Upper lobe of left lung (tissue), 6 donors: ENCODE measurements at places on chromosomes 13 and 19. TPM values are rescaled to one million over a fixed set of nuclear protein-coding genes. Genes with fewer than 3 reads are reported as not detected.
A peak's percentile ranks its signal among the peaks of the same experiment; 100 is the strongest.

- DNase-seq: no peak
Measured at GRCh38 chr13:113897966-113898365, 34.1 kb upstream of the GAS6 start.

DNA sequence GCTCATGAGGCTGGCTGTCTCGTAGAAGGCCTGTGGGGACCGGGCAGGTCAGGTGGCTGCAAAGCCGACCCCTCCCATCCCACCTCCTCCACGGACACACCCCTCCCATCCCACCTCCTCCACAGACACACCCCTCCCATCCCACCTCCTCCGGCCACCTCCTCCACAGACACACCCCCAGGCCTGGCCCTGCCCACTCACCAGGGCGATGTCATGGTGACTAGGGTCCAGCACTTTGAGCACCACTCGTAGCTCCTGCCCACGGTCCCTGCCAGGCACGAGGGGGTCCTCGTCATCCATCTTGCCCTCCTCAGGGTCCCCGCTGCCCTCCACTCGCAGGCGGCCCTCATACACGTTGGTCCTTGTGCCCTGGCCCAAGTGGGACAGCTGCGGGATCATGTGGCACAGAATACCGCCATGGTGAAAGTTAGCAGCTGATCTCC lies 18.8 kb downstream of the TYK2 start:
- no peak for DNase-seq

DNA sequence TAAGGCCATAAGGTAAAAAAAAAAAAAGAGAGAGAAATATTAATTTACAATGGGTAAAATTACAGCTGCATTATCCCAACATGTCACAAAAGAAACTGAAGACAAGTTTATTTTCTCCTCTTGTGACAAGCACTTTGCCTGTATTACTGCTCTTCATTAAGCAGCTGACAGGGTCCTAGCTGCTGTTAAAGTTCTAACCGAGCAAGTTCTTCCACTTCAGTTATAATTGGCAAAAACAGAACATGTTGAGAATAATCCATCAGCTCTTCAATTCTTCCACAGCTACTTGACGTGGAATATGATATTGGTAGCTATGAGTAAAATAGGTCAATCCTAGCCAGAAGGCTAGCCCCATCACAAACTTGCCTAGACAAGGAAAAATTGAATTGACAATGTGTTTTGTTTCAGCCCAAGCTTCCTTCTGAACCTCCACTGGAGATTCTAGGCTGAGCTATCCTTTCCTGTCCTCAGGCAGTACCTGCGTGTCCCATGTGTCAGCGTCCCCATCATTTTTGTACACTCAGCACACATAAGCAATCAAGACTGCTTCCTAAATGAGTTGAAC lies 32.2 kb upstream of the DOCK9 start:
- DNase-seq: no peak

- no peak for DNase-seq
Measured at GRCh38 chr13:44045180-44045562, 165.5 kb downstream of the LACC1 start.

- peak; percentile 41 for DNase-seq
Measured at GRCh38 chr19:38838208-38838985, 6.8 kb upstream of the ECH1 start.

- DNase-seq: no peak
Measured at GRCh38 chr19:658916-659839, 3.8 kb downstream of the RNF126 start.

DNA sequence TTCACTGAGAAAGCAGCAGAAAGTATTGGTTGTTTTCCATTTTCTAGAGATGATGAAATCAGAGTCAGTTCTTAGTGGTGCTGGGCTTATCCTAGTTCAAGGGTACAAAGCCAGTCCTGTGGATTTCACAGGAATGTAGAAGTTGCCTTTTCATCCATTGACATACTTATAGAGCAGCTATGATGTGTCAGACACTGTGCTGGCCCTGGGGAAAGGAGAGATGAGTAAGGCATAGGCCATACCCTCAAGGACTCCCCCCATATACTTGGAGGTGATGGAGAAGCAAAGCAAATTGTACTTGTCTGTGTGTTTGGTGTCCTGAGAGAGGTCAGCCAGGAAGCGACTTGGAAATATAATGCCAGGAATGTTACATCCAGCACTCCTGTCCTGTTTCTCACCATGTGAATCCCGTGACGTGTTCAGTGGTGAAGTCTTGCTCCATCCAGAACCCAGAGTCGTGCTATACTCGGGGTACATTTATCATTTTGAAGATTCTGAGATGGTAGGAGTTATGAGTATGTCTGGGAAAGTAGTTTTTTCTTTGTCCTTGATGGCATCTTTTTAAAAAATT lies 22.6 kb downstream of the ERCC5 start:
- DNase-seq: no peak

- peak; percentile 99 for DNase-seq
Measured at GRCh38 chr19:5803752-5804515, 933 bp upstream of the NRTN start.

DNA sequence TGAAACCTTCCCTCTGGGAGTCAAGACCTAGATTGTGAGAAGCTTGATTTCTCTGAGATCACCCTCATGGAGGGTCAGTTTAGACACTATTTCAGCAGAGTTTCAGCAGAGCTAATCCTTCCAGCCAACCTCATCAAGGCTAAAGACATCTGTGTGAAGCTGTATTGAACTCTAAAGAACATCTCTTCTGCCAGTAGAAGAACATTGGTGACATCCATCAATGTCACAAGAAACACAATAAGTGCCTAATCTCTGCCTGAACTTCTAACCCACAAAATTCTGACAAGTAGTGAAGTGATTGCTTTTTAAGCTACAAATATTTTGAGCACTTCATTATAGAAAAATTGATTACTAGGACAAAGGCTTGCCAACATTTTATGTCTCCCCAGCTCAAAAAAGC lies 475.8 kb upstream of the PCDH20 start:
- DNase-seq: no peak

GRCh38 chr19:19204181-19204580 lies 967 bp upstream of the NR2C2AP start:
- no peak for DNase-seq

DNA sequence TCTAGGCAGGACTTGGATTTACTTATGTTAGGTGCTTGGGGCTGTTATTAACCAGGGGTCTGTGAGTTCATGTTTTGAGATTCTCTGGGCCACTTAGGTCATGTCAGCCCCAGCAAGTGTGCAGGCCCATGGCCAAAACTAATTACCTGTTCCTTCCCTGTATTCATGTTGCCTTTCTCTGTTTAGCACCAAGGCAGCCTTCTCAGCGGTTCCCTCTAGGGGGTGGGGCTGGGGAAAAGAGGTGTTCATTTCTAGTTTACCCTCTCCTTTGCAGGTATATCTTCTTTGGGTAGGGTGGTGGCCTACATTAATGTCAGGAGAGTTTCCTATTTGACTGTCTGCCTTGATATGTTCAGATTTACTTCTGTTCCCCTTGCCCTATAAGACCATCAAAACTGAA lies 61.7 kb downstream of the PDS5B start:
- no peak for DNase-seq

- DNase-seq: no peak
Measured at GRCh38 chr13:106595625-106596024, 27.7 kb upstream of the ARGLU1 start.

- no peak for DNase-seq
Measured at GRCh38 chr19:46025835-46026234, 3.0 kb upstream of the PGLYRP1 start.

DNA sequence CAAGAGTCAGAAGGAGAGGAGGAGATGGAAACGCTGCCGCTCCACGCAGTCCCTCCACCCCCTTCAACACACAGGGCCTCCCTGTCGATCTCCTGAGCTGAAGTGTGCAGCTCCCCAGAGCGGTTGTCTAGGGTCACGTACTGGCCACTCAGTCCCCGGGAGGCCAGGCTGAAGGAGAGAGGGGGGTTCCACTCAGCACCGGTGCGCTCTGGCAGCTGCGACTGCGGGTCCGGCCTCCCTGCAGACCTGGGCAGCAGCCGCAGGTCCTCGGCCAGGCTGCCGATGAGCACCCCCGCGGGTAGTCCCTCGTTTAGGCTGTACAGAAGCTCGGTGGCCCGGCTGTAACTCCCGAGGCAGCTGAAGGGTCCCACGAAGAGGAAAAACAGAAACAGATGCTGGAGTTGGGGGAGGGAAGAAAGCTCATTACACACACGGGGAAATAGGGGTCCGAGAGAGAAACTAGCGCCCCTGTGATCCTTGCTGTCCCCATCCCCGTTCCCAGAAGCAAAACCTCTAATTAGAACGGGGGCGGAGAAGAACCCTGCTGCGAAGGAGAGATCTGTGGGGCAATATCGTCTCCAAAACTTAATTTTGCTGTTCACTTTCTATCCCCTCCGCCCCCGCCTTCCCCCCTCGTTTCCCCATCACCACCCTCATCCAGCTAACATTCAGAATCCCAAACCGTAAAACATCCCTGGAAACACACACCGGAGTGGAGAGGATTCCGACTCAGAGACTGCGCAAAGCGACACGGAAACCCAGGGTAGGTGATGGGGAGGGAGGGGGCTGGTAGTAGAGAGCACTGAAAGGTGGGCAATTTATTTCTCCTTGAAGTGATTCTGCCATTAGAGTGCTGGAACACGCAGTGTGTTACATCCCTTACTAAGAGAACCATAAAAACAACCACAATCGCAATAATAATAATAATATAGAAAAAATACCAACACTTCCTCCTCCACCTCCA lies 1.8 kb downstream of the PCDH20 start:
- DNase-seq: peak; percentile 51

DNA sequence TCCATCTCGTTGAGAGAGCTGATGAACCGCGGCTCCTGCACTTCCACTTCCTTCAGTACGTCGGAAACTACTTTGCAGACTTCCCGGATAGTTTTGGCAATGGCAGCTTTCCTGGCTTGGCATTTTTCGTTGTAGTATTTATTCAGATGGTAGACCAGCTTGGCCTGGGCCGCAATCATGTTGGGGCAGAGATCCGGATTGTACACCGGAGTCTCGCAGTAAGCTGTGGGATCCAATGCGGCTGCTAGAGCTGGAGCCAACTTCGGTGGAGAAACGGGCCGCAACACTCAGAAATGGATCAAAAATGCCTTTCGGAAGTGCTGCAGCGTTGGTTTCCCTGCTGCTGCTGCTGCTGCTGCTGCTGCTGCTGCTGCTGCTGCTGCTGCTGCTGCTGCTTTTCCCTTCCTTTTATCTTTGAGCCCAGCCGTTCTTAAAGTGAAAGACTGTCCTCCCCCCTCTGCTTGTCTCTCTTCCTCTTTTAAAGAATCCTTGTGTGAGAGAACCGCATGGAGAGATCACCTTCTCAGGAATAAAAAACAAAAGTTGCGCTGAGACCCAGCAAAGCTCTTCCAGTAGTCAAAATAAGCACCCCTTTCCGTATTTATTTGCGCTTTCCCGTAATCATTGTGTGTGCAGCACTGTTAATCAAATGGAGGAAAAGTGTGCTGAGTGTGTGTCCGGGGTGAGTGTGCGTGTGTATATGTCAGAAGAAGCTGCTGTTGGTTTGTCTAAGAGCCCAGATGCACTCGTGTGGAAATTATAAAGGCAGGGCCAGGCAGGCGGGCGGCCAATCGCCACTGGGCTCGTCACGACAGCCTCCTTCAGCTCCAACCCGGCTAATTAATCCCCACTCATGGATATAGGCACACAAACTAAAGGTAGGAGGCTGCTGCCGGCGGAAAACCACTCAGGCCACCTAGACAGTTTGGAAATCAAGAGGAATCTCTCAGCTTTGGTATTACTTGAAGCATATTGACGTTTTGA lies at the start of gene MAB21L1:
TSS of gene MAB21L1 (minus strand) at position 730 of the 984 bp plus-strand sequence. CDS start at position 179, 551 bp downstream.
- no peak for DNase-seq

- DNase-seq: no peak
Measured at GRCh38 chr13:95049772-95050171, 251.5 kb downstream of the ABCC4 start.

DNA sequence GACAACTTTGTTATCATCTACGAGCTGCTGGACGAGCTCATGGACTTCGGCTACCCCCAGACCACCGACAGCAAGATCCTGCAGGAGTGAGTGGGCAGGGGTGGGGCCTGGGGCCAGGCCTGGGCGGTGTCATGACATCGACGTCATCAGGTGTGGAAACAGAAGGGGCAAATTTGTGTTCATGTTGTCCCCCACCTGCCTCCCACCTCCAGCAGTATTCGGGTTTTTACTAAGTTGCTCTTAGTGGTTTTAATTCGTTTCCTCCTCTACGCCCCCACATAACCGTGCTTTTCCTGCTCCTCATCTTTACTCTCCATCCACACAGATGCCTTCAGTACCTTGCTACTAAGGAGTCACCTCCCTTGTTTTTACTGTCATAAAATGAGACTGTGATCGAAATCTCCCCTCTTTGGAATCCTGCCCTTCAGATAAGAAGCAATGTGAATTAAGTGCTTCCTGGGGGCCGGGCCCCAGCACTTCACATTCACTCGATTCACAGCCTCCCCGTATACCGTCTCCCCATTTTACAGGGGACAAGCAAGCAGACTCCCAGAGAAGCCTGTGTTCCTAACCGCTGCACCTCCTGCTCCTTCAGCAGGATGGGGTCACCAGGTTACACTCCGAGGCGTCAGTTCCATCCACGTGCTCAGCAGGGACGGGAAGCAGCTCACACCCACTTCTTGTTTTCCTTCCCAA lies 10.5 kb downstream of the AP1M1 start:
- no peak for DNase-seq

- DNase-seq: no peak
Measured at GRCh38 chr13:101977475-101977874, 424.4 kb downstream of the FGF14 start.

ACER1 gene
- total RNA-seq: not detected

KLHL26 gene
- total RNA-seq: 13.6 TPM

TRPC4 gene
- 2.9 TPM for total RNA-seq

PSG7 gene
- total RNA-seq: not detected
